ENCODE measurements at places on chromosomes 7 and 10. TPM values are rescaled to one million over a fixed set of nuclear protein-coding genes. Genes with fewer than 3 reads are reported as not detected.
A peak's percentile ranks its signal among the peaks of the same experiment; 100 is the strongest.

GRCh38 chr7:6705959-6706665 lies 635 bp downstream of the ZNF12 start:
- H3K36me3 ChIP-seq, result peaks cover 35% of the 10 kb centered on the region
- DNase-seq, result no peak
- H3K27ac ChIP-seq, result peak overlapping the region; percentile 94
- no peaks in the 10 kb centered on the region for H3K27me3 ChIP-seq
- peak overlapping the region; percentile 87 for H3K4me3 ChIP-seq
- peaks cover 30% of the 10 kb centered on the region for H3K4me1 ChIP-seq

ITPRID1 gene
- total RNA-seq, result not detected

DNA sequence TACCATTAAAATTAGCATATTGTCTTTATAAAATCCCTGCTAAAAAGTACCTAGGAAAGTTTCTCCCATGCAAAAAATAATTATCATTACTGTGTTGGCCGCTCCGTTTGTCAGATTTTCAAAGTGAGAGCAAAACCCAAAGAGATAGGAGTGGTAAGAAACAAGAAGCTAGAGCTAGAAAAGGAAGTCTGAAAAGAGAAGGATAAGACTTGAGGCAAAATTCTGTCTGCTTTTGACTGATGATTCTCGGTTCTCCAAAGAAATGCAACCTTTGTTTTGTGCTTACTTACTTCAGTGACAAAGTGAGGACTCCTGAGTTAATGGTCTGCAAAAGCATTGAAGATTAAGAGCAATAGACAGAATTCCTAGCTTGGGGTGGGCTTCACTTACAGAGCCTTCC lies 33.3 kb upstream of the CAPZA2 start:
- no peaks in the 10 kb centered on the region for H3K27me3 ChIP-seq
- H3K36me3 ChIP-seq, result no peaks in the 10 kb centered on the region
- no peak overlapping the region for H3K27ac ChIP-seq
- H3K4me3 ChIP-seq, result no peak overlapping the region
- DNase-seq, result no peak

DNA sequence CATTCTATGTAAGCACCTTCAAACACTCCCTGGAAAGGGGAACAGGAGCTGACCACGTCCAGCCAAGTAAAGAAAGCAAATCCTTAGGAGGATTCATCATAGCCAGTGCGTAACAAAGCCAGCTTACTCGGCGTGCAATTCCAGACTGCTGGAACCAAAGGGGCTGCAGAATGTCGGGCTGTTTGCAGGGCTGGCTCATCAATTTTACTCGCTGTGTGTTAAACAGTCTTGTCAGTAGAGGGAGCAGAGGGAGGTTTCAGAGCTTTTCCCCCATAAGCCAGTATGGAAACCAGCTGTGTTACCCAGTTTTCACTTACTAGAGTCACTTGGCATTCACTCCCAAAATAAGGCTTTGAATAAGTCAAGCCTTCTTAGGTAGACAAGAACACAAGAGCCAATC lies 127.1 kb downstream of the KMT2E start:
- H3K27me3 ChIP-seq, result no peaks in the 10 kb centered on the region
- H3K27ac ChIP-seq, result no peak overlapping the region
- no peak overlapping the region for H3K4me3 ChIP-seq
- peaks cover 43% of the 10 kb centered on the region for H3K36me3 ChIP-seq

DNA sequence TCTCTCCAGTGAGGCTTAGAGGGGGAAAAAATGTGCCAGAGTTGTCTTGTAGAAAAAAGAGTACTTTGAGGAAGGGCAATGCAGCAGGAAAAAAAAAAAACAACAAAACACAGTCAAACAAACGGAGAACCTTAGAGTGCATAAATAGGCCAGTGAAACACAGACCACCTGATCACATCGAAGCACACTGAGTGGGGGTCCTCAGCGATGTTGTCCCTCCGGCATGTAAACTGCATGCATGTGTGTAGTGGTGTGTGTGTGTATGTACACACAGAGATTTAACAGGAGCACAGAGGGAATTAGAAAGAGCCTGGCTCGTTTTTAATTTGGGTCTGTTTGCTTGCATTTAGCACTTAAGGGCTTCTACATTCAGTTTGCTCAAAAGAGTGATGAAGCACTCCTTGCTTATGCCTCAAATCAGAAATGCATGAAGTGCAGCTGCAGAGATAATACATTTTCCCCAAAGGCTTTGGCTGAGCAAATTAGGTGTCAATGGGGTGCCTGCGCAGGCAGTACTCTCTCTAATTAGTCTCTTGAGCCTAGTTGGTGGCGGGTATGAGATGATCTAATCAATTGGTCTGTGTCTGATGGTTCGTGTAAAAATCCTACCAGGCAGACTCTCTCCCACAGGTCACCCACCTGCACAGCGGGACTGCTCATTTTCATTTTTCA lies 62.7 kb upstream of the FZD1 start:
- H3K27ac ChIP-seq, result no peak overlapping the region
- no peak for DNase-seq
- no peaks in the 10 kb centered on the region for H3K4me1 ChIP-seq
- no peak overlapping the region for H3K4me3 ChIP-seq
- H3K36me3 ChIP-seq, result peaks cover 7% of the 10 kb centered on the region

GPR37 gene
- 43.7 TPM for total RNA-seq

DNA sequence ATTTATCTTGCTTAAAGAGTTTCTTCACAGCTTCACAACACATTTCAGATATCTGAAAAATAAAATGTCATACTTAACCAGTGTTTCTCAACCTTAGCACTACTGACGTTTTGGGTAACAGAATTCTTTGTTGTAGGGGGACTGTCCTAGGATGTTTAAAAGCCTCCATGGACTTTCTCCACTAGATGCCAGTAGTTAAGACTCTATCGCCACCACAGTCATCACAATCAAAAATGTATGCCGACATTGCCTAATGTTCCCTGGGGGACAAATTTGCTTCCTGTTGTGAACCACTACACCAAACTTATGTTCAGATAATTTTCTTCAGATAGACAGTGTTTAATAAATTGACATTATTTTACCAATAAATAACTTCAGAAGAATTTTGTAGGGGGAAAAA lies 13.4 kb downstream of the NOC3L start:
- H3K27me3 ChIP-seq, result no peaks in the 10 kb centered on the region
- no peaks in the 10 kb centered on the region for H3K4me1 ChIP-seq
- H3K36me3 ChIP-seq, result peaks cover 29% of the 10 kb centered on the region

- no peak for DNase-seq
- no peak overlapping the region for H3K4me3 ChIP-seq
- H3K27ac ChIP-seq, result no peak overlapping the region
- H3K4me1 ChIP-seq, result no peaks in the 10 kb centered on the region
Observed at GRCh38 chr7:132134814-132135445, 441.3 kb downstream of the PLXNA4 start.

DNA sequence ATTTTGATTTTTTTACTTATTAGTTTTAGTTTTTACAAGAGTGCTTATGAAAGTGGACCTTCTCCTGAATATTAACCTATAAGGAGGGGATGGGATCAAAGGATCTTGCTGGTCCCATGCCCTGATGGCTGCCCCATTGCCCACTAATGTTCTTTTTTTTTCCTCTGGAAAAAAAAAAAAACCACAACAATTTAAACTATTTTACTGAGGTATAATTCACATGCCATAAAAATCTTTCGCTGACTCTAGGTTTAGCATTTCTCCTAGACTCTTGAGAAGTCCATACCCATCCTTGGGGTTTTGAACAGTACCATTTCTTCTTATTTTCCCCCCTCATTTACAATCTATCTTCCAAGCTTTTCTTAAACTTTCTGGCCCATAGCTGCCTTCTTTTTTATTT lies 481.8 kb downstream of the TFEC start:
- no peak for DNase-seq
- no peaks in the 10 kb centered on the region for H3K36me3 ChIP-seq
- peaks cover 24% of the 10 kb centered on the region for H3K4me1 ChIP-seq
- no peaks in the 10 kb centered on the region for H3K27me3 ChIP-seq

GHRHR gene
- total RNA-seq, result not detected

- H3K27ac ChIP-seq, result peak overlapping the region; percentile 99
- peaks cover 2% of the 10 kb centered on the region for H3K36me3 ChIP-seq
- peaks cover 34% of the 10 kb centered on the region for H3K27me3 ChIP-seq
Observed at GRCh38 chr10:32445036-32445435, 904 bp upstream of the CCDC7 start.

DNA sequence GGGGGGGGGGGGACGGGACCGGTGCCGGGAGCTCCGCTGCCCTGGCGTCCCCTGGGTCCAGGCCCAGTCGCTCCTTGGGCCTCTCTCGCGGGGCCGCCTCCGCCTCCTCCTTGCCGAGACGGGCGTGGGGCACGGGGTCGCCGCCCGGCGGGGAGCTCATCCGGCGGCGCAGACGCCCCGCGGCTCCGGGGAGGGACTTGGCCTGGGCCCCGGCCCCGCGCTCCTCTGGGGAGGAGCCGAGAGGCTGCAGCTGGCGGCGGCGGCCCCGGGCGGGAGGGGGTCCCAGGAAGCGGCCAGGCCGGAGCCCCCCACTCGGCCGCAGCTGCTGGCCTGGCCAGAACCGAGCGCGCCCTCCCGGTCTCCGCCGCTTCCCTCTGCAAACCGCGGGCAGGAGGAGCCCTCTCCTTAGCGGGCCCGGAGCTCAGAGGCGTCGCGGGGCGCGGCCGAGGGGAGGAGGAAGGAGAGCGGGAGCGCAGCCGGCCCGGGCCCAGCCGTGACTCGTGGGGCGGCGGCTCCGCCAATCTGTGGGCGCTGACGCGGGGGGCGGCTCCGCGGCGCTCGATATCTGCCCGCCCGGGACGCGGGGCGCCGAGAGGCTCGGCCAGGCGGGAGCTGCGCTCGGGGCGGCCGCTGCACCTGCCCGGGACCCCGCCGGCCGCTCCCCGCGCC lies at the start of gene FAM20C:
FAM20C (plus strand) TSS at position 591 of the 669 bp plus-strand sequence. CDS start 629 bp downstream, outside the sequence.
- no peaks in the 10 kb centered on the region for H3K27me3 ChIP-seq
- peaks cover 24% of the 10 kb centered on the region for H3K36me3 ChIP-seq
- DNase-seq, result peak; percentile 95

DNA sequence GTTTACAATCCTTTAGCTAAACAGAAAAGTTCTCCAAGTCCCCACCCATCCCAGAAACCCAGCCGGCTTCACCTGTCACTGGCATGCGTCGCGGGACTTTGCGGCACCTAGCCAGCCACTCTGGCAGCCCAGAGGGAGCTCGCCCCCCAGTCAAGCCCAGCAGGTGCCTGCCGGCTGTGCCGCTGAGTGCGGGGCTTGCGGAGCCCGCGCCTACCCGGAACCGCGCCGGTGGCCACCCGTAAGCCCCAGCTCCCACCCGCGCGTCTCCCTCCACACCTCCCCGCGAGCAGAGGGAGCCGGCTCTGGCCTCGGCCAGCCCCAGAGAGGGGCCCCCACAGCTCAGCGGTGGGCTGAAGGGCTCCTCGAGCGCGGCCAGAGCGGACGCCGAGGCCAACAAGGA lies 446.1 kb downstream of the GRM8 start:
- no peak overlapping the region for H3K27ac ChIP-seq
- no peak overlapping the region for H3K4me3 ChIP-seq
- H3K4me1 ChIP-seq, result no peaks in the 10 kb centered on the region
- peaks cover 9% of the 10 kb centered on the region for H3K27me3 ChIP-seq

CLCN1 gene
- total RNA-seq, result not detected

CALML5 gene
- total RNA-seq, result not detected

- H3K27me3 ChIP-seq, result peaks cover 6% of the 10 kb centered on the region
- peaks cover 17% of the 10 kb centered on the region for H3K4me1 ChIP-seq
- H3K27ac ChIP-seq, result peak overlapping the region; percentile 58
- no peak overlapping the region for H3K4me3 ChIP-seq
- H3K36me3 ChIP-seq, result peaks cover 3% of the 10 kb centered on the region
- peak; percentile 63 for DNase-seq
Observed at GRCh38 chr7:51349820-51350545, 33.4 kb upstream of the COBL start.

STX1A gene
- total RNA-seq, result 24.0 TPM

CTAGE15 gene
- not detected for total RNA-seq

- peaks cover 15% of the 10 kb centered on the region for H3K4me1 ChIP-seq
- peak overlapping the region; percentile 86 for H3K27ac ChIP-seq
- H3K4me3 ChIP-seq, result peak overlapping the region; percentile 87
- H3K36me3 ChIP-seq, result no peaks in the 10 kb centered on the region
Observed at GRCh38 chr7:85185424-85186082, 1.3 kb downstream of the SEMA3D start.

DNA sequence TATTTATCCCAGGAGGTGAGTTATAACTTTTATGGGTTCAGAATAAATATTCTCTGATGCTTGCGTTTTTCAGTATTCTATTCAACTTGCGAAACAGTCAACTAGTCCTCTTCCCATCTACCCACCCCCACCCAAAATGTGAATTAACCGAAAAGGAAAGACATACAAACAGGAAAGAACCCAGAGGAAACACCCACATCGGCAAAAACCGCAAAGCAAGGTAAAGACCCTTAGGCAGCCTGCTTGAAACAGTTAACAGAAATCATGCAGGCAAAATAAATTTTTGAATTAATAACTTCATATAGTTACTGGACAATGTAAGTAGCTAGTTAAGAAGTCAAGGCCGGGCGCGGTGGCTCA lies 5.4 kb downstream of the ZC3HAV1 start:
- H3K36me3 ChIP-seq, result peaks cover 3% of the 10 kb centered on the region
- no peaks in the 10 kb centered on the region for H3K27me3 ChIP-seq
- peaks cover 43% of the 10 kb centered on the region for H3K4me1 ChIP-seq
- H3K27ac ChIP-seq, result peak overlapping the region; percentile 48

WEE2 gene
- total RNA-seq, result not detected

GRCh38 chr10:113179265-113179664 lies 229.2 kb downstream of the TCF7L2 start:
- H3K4me1 ChIP-seq, result peaks cover 14% of the 10 kb centered on the region
- no peak overlapping the region for H3K27ac ChIP-seq
- no peak overlapping the region for H3K4me3 ChIP-seq
- no peaks in the 10 kb centered on the region for H3K36me3 ChIP-seq
- DNase-seq, result peak; percentile 42

DNA sequence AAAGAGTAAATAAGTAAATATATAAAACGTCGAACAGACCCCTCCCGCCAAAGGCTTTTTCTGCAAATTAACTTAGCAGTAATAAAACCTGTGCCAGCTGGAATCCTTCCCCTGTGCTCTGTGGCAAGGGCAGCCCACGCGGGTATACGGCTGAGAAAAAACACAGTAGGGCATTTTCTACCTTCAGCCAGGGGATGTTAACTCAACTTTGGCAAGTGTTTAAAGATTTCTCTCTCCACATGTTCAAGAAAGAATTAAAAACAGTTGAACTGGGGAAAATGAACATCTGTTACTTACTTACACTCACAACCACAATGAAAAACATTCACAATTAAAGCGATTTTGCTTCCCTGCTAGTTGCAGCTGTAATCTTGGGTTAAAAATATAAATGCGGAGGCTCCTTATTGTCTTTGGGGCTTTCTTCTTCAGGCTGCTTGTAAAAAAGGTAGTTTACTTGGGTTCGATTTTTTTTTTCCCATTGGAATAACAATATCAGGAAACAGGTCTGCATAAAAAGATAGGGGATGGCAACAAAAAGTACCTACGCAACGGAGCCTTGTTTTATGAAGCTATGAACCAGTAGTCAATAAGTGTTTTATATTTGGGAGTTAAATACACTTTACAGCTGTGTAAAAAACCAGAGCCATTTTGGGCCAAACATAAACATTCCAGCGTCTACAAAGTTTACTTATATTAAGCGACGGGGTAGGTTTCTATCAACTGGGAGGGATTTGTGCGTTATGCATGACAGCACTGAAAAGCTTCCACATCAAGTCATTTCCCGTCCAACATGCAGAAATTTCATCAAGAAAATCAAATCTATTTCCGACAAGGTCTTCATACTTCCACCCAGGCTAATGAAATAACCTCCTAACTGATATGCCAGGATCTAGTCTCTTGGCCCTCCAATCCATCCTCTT lies 132.7 kb downstream of the TAX1BP1 start:
- peaks cover 3% of the 10 kb centered on the region for H3K36me3 ChIP-seq
- H3K27me3 ChIP-seq, result no peaks in the 10 kb centered on the region
- no peak overlapping the region for H3K27ac ChIP-seq
- H3K4me3 ChIP-seq, result no peak overlapping the region
- DNase-seq, result no peak
